ENCODE measurements at places on chromosomes 7 and 10.

- no peak for DNase-seq
These were observed 37.3 kb downstream of the ZNF777 start for GRCh38 chr7:149423449-149424110.

DNA sequence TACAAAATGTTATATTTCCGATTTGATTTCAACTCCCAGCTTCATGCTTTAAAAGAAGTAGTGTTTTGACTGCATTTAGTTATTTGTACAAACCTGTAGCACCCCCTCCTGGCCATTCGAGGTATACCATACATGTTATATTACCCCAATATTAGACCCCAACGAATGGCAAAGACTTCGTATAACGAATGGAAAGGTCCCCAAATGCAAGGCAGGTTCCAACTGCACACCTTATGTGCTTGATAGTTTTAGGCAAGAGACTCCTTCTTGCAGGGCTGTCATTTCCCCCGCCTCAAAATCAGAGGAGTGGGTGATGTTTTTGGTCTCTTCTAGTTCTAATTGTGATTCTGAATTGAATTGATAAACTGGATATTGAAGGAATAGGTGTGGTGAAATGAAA is 101.1 kb upstream of the TARP start:
- DNase-seq: no peak

- DNase-seq: no peak
These were observed 219.6 kb upstream of the SHH start for GRCh38 chr7:156031679-156032478.

DNA sequence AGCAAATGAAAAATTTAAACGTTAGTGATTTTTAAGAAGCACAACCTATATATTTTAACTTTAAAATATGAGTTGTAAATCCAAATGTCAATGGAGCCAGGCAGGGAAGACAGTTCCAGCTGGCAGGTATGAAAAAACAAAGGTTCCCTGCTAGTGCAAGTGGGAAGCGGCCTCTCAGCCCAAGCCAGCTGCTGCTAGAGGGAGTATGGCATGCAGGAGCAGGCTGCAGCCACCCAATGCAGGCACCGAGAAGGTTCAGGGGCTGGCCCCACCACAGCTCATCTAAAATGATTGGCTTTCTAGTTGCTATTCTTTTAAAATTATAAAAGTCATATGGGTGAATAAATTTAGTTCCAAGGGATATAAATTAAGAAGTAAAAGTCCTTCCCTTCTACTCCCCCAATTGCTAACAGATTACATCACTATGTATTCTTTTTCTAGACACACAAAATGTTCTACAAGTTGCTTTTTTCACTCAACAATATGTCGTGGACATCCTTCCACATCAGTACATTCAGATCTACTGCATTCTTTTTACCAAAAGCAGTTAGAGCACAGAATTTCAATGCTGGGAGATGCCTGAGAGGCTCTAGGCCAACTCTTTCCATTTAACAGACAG is 69.3 kb downstream of the SGMS1 start:
- no peak for DNase-seq

GRCh38 chr10:108241166-108241565 is 1076.7 kb upstream of the SORCS1 start:
- DNase-seq: no peak

DNA sequence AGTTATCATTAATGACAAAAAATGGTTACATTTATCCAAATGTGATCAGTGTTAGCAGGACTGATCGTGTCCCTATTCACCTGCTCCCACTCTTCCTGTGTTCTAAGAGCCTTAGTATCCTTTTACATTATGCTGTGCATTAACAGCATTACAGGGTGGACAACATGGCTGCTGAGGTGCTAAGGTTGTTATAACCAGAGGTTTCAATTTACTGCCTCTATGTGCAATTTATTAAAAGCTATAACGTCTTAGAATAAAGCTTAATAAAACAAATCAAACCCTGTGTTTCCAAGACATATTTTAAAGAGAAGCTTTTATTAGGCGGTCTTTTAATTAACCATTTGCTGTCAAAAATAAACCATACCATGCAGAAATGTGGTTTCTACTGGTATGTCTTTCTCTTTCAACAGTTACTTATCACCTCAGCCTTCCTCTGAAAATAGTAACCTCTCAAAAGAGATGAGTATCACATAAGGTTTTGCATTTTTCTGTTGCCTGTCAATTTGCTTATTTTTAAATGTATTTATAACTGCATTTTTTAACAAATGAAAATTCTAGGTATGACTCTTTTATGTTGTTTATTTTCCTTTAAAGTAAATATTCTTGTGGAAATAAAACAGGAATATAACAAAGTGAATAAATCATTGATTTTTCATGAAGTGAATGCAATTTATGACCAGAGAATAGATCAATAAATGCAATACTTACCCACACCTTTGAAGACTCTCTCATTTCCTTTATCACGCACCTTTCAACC is 849.8 kb upstream of the SORCS1 start:
- no peak for DNase-seq

DNA sequence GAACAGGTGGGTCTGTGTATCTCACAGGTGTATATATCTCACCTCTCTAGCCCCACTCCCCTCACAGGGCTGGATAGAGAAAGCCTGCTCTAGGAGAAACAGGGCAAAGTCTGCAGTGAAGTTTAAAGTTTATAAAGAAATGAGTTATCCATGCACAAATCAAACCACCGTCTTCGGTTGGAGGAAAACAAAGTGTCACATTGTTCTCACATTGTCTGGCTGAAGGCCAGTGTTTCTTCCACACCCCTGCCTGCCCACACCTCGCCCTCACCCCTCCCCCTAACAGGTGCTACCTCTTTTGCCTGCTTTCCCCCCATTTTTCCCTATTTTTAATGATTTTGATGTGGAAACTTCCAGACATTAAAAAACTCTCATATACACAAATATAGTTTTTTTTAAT is 25.8 kb downstream of the AQP1 start:
- DNase-seq: no peak

- no peak for DNase-seq
These were observed 25.3 kb downstream of the VPS41 start for GRCh38 chr7:38883706-38884105.

DNA sequence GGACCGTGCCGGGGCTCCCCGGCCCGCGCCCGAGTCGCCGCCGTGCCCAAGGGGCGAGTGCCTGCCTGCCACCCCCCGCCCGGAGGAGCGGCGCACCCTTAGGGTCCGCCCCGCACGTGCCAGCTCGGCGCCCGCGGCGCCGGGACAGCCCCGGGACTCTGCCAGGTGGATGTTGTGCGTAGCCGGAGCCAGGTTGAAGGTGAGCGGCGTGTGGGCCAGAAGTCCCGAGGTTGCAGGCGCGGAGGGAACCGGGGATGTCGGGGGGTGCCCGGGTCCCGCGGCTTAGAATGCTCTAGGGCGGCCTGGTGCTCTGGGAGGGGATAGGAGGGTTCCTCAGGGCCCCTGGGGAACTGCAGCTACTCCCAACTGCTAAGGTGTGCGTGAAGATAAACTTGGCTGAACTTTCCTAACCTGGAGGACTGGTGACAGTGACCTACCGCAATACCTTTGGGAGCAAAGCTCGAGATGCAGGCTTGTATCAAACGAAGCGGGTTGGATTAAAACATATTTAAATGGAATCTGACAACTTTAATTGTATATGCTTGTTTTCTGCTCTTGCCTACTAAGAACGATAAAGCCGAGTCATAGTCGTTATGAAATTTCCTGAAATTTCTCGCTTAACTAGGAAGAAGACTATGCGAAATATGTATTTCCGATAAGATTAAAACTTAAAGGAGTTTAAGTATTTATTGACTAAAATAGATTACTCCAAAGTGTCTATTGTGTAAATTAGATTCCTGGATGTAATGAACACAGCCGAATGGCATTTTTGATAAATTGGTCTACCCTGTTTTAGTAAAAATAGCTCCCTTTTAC is at the start of gene CUX1:
Gene CUX1, plus strand, starts transcription at position 156 of the 816 bp plus-strand sequence. Its CDS starts 14 bp downstream, at position 170.
- DNase-seq: no peak

GRCh38 chr10:50561816-50562215 is 61.9 kb downstream of the SGMS1 start:
- no peak for DNase-seq

DNA sequence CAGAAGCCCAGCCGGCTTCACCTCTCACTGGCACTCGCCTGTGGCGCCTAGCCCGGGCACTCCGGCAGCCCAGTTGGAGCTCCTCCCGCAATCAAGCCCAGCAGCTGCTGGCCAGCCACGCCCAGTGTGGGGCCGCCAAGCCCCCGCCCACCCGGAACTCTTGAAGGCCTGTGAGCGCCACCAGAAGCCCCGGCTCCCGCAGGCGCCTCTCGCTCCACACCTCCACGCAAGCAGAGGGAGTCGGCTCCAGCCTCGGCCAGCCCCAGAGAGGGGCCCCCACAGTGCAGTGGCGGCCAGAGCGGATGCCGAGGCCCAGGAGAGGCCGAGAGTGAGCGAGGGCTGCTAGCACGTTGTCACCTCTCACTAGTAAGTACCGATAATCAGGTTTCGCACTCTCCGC is 240.7 kb downstream of the TFEC start:
- DNase-seq: no peak

- DNase-seq: peak; percentile 19
These were observed 473.3 kb downstream of the PLXNA4 start for GRCh38 chr7:132102942-132103341.

GRCh38 chr7:47302560-47302959 is 279.4 kb downstream of the TNS3 start:
- DNase-seq: no peak

DNA sequence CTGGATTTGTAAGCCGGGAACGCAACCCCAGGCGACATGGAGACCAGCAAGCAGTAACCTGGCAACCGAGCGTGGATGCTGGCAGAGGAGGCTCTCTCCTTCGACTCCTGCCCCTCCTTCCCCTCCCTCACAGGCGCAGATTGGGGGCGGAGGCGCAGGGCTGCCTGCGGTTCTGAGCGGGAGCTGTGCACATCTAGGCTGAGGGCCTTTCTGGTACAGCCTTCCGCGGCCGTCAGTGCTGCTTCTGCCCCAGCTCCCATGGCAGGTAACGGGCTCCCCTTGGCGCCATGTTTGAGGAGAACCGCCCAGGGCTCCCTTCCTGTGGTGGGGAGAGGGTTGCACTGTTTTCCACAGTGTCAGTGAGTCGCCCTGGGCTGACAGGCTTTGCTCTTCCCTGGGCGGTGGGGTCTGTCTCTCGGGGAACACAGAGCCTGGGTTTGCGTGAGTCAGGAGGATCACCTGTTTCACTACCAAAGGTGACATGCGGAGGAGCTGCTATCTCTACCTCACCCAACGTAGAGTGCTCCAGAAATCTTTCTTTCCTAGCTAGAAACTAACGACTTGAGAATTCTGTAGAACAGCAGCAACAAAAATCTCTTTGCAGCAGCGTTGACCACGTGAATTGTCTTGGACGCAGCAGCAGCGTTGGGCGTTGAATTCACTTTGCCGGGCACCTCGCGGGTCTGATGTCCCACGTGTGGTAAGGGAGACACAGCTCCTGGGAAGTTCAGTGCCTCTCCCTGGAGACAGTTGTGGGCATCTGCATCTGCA is 154.8 kb upstream of the COBL start:
- peak; percentile 77 for DNase-seq

GRCh38 chr10:111079241-111079760 is 2.5 kb downstream of the ADRA2A start:
- DNase-seq: no peak

- DNase-seq: no peak
These were observed 43.5 kb downstream of the YKT6 start for GRCh38 chr7:44244282-44244681.

DNA sequence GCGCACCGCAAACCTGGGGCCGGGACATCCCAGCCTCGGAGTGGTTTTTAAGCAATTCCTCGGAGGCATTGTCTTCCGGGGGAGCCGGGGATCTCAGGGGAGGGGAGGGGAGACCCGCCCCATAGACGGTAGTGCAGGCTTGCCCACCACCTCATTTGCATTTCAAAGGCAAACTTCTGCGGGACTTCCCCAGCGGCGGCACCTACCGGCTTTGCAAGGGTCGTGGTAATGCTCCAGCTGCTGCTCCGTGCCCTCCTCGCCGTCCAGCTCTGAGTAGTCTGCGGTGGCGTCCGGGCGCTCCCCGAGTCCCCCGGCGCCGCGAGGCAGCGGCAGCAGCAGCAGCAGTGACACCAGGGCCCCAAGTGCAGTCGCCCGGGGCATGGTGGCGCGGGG is 425 bp downstream of the TLL2 start:
- no peak for DNase-seq

GRCh38 chr7:117041007-117041406 is 87.7 kb downstream of the ST7 start:
- no peak for DNase-seq

GRCh38 chr10:48705401-48705938 is 20.8 kb downstream of the WDFY4 start:
- no peak for DNase-seq

- no peak for DNase-seq
These were observed 108.2 kb downstream of the PIP4K2A start for GRCh38 chr10:22606164-22606614.

DNA sequence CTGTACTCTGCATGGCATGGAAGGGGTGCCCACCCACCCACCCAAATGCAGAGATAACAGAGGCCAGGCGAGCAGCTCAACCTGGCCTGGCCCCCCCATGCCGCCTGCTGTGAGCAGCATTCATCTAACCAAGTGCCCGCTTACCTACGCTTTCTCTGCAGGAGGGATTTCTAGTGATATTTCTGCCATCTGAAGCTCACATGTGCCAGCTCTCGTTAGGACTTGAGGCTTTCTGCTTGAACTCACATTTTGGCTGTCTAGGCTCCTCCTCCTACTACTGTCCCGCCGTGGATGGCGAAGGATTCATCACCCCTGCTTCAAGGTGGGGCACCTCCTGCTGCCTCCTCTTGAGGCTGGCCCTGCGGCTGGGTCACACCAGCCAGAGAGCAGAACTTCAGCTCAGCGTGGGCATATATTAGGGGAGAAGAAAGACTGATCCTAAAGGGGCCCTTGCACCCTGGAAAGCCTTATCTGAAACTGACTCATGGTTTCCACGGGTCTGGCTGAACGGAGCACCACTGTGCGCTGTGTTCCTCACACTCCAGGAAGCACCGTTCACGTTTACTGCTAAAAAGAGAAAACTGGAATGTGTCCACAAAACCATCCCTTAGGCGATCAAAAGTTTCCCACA is 45.5 kb downstream of the CTBP2 start:
- DNase-seq: no peak

- no peak for DNase-seq
These were observed 9.5 kb upstream of the AP5Z1 start for GRCh38 chr7:4765776-4766490.

- no peak for DNase-seq
These were observed 55.8 kb downstream of the TSPAN15 start for GRCh38 chr10:69506834-69507713.

- no peak for DNase-seq
These were observed 11.7 kb downstream of the NIPSNAP2 start for GRCh38 chr7:55975988-55976633.

DNA sequence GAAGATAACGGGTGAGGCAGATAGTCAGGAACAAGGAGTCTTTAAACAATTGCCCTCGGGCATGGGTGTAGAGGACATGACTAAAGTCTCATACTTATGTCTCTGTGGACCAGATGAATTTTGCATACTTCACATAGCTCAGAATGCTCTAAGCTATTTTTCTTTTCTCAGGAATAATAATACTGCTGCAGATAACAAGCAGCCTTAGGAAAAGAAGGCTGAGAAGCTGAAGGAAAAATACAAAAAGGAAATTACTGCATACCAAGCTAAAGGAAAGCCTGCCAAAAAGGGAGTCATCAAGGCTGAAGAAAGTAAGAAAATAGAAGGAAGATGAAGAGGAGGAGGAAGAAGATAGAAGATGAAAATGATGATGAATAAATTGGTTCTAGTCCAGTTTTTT is 13.4 kb upstream of the ERCC6 start:
- DNase-seq: no peak
